ENCODE measurements at places on chromosomes 7 and 10.
A peak's percentile ranks its signal among the peaks of the same experiment; 100 is the strongest.

DNA sequence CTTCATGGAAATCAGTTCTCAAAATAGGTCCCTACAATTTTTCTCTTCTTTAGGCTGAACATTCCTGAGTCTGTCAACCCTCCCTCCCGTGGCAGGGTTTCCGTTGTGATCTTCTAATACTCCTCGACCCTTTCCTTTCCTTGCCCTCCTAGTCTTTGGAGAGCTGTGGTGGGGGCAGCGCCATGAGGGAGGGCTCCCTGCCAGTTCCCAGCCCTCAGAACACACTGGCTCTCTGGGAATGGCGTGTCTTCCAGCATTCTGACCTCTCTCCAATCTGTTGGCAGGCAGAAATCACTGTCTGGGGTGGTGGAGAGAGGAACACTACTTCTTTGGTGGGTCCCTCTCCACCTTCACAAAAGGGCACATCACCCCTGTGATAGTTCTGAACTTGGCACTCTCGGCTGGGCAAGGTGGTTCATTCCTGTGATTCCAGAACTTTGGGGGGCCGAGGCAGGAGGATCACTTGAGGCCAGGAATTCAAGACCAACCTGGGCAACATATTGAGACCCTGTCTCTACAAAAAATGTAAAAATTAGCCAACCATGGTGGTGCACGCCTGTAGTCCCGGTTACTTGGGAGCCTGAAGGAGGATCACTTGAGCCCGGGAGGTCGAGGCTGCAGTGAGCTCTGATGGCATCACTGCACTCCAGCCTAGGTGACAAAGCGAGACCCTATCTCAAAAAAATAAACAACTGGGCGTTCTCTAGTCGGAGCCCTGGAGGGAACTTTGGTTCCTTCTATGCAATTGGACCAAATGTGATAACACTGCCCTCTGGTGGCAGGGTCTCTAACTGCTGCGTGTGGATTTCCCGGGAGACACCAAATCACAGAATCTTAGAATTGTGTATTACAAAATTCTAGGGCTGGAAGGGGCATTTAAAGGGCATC, 13.1 kb upstream of the ARPC1A start:
- DNase-seq, result peak; percentile 52

DNA sequence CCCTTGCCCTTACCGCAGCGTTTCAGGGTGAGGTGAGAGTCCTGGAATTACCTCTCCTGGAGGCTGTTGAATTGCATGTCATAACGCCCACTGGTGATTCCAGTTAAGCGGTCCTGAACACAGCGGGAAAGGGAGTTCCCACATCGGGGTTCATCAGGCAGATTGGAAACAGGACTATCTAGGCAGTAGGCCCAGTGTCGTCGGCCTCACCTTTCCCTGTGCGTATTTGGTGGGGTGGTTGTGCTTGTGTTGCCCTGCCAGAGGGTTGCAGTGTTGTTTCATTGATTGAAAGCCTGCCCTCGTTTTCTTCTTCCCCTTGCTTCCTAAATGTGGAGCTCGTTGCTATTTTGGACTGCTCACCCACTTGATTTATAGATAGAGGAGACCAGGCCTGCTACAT, 10.6 kb upstream of the SUN1 start:
- DNase-seq, result no peak

- DNase-seq, result no peak
Measured at GRCh38 chr7:135095450-135095849, 52.4 kb upstream of the TMEM140 start.

GRCh38 chr10:104297697-104298660, 29.0 kb downstream of the GSTO2 start:
- no peak for DNase-seq

- DNase-seq, result no peak
Measured at GRCh38 chr10:110013630-110014293, 6.0 kb downstream of the ADD3 start.

- DNase-seq, result no peak
Measured at GRCh38 chr10:20144268-20144667, 328.0 kb downstream of the PLXDC2 start.

GRCh38 chr7:110607050-110607857, 483.7 kb upstream of the LRRN3 start:
- DNase-seq, result no peak

GRCh38 chr10:43824934-43825333, 176.3 kb upstream of the ZNF32 start:
- no peak for DNase-seq

DNA sequence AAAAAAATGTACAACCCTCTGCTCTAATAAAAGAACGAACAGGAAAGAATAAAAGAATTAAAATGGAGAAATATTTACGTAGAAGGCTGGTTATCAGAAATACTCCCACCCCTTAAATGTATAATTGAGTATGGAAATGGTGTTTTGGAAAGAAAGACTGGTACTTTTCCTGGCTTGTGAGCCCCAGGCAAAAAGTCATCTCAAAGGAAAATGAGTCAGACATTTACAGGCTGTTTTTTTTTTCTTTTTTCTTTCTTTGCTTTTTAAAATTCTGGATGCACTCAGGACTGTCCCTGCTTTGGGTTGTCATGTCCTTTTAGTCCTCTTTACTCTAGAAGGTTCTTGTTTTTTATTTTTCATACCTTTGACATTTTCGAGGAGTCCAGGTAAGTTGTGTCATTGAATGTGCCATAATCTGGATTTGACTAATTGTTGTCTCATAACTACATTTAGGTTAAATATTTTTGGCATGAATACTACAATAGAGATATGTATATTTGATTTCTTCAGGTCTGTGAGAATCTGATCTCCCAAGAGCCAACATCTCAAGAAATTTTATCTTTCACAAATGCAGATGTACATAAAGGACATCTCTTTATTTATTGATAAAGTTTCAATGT, 313.0 kb upstream of the GLI3 start:
- DNase-seq, result no peak

DNA sequence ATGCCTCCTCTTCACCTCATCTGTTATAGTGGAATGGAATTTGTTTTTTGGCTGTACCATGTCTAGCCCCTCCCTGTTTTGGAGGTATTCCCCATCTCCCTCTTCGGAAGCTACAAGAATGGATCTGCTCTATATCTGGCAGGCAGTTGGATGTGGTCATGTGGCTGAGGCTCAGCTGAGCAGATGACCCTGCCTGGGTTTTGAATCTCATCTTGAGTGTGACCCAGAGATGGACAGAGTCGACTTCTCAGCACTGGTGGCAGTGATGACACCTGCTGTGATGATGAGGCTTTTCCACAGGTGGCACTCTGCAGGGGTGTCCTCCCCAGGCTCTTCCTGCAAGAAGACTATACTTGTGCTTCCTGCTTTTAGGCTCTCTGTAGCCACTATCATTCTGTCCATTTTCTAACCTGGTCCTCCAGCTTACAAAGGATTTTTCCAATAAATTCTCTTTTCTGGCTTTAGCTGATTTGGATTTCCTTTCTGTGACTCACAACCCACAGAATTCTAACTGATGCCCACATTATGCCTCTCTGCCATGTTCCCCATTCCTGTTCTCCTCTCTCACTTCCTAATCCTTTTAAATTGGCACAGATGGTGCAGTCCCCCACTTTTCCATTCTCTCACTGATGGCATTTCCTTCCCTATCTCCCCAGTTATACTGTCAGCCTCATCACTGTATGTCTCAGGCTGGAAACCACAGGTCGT, 7.5 kb upstream of the ARHGAP22 start:
- DNase-seq, result no peak

DNA sequence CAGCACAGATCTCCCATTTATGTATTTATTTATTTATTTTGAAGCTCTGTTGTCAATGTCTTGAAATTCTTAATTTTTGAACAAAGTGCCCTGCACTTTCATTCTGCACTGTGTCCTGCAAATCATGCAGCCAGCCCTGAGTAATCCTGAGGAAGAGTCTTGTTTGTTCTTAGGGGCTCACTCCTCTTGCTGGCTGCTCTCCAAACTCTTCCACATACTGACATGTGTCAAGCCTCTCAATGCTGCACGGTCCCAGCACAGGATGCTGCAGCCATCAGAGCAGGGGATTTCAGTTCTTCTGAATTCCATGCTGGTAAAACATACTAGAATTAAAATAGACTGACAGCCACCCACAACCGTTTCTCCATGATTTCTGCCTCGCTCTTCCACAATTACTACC, 207.2 kb downstream of the PARD3 start:
- no peak for DNase-seq

- DNase-seq, result no peak
Measured at GRCh38 chr7:128891110-128891941, 19.2 kb downstream of the KCP start.

- DNase-seq, result peak; percentile 47
Measured at GRCh38 chr7:144391823-144392255, 11.7 kb downstream of the NOBOX start.

- no peak for DNase-seq
Measured at GRCh38 chr10:95260909-95261552, 29.8 kb downstream of the PDLIM1 start.

DNA sequence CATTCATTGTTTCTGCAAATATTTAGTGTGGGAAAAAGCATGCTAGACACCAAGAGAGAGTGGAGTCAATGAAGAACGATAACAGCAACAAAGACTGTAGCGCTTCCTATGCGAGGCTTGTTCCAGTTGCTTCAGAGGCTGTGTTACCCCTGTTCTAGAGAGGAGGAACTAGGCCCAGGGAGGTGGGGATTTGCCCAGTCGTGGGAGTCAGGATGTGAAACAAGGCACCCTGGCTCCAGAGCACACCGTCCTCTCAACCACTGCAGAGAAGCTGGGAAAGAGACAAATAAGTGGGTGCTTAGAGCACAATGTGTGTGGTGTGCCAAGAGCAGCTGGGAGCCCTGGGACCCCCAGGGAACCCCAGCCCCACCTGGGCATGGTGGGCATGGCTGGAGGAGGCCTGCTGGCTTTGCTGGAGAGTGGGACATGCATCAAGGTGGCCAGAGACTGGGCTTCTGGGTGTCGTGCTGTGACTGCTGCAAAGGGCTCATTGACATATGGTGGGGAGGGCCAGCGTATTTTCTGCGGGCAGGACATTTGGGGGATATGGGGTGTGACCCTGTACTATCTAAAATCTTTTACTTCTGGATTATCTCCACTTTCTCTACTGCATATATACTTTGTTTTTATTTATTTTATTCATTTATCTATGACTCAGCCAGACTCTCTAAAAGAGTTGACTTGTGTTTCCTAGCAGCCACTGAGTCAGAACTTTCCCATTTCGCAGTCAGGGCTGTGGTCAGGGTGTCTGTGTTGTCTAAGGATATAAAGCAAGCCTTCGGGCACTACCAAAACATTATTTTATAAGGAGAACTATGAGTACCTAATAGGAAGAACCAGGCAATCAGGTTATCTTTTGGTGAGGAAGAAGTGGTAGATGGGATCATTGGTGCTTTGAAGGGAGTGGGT, 95.4 kb downstream of the TCF7L2 start:
- DNase-seq, result no peak

DNA sequence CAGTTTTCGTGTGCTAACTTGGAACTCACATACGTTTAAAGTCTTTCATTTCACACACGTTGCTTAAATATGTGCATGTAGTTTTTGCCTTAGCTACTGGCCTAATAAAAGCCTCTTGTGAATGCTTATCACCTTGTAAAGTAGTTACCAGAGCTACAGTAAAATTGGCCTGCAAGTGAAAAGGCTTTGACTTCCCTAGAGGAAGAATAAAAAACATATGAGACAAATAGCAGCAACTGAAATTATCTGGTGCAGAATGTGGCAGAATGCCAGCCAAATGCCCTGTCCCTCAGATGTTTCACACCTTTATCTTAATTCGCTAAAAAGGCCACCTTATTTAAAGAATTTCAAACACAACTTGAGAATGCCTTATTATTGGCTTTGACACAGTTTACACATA, 28.1 kb upstream of the RPA3 start:
- DNase-seq, result no peak

GRCh38 chr10:19702215-19702614, 114.0 kb upstream of the PLXDC2 start:
- no peak for DNase-seq

Data from GM18507 (cell line).